ENCODE measurements at places on chromosomes 7 and 10. TPM values are rescaled to one million over a fixed set of nuclear protein-coding genes. Genes with fewer than 3 reads are reported as not detected.

Gene INMT
- total RNA-seq = 21.3 TPM

DNA sequence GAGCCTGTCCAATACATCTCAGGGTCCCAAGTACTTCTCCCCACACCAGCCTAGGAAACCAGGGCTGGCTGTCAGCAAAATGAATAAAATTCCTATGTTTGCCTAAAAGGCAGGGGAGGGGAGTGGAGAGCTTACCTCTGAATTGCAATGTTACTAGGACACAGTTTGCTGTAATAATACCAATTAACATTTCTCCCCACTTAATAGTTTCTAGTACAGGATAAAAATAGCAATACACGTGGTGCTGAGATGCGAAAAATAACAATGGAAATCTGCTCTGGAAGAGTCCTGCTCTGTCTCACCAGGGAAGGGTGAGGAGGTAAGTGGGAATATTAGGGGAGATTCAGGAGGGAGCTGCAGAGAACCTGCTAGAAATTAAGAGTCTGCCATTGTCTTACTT is 112.3 kb downstream of the PLXNA4 start:
- no peaks in the 10 kb centered on the region for H3K4me1 ChIP-seq
- H3K4me3 ChIP-seq = no peak overlapping the region
- H3K36me3 ChIP-seq = no peaks in the 10 kb centered on the region

- H3K4me1 ChIP-seq = no peaks in the 10 kb centered on the region
- no peaks in the 10 kb centered on the region for H3K27me3 ChIP-seq
- no peak for DNase-seq
- no peak overlapping the region for H3K4me3 ChIP-seq
- H3K36me3 ChIP-seq = no peaks in the 10 kb centered on the region
- no peak overlapping the region for H3K27ac ChIP-seq
Measured at GRCh38 chr7:115363916-115364315, 442.0 kb downstream of the MDFIC start.

Gene PNLIPRP3
- not detected for total RNA-seq

Gene GIMAP1
- 9.3 TPM for total RNA-seq

Gene UPP1
- 22.7 TPM for total RNA-seq

DNA sequence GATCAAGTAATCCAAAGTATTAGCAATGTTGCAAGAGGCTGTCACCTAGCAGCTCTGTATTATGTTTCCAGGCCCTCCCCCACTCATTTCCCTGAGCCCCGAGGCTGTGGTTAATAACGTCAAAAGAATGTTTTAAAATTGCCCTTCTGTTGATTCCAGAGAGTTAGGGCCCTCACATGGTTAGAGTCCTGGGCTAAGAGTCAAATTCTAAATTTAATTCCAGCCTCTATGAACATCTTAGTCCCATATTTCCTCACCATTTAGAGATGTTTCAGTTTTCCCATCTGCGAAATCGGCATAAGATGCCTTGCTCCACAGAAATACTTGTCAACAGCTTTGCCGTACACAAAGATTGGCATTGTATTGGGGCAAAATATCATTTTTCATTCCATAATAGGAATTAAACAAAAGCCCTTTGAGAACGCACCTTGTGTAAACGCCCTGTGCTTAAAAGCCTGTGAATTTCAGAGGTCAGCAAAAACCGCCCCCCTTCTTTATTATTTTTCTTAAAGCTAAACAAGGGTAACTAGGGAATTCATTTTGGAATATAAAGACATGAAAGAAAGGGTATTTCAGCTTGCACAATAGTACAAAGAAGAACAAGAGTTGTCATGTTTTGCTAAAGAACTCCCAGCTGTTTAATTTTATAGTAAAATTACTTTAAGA is 135.8 kb downstream of the ARID5B start:
- DNase-seq = no peak
- H3K4me1 ChIP-seq = peaks cover 32% of the 10 kb centered on the region
- H3K27me3 ChIP-seq = no peaks in the 10 kb centered on the region
- H3K36me3 ChIP-seq = no peaks in the 10 kb centered on the region

DNA sequence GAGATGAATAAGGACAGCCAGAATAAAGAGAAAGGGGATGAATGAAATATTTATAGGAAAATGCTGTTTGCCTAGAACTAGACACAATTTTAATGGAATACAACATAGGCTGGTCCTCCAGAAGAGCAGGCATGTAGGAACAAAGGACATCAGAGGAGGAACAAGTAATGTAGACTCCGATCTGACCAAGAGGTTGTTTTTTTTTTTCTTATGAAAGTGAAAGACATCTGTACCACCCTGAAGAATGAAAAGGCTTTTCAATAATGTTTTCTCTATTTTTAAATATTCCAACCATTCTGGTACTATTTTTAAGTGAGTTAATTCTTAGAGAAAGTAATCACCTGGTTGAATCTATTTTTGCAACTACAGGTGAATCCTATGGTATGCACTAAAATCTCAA is 136.9 kb upstream of the PTN start:
- DNase-seq = no peak
- H3K27ac ChIP-seq = no peak overlapping the region
- no peaks in the 10 kb centered on the region for H3K36me3 ChIP-seq
- no peaks in the 10 kb centered on the region for H3K27me3 ChIP-seq
- no peak overlapping the region for H3K4me3 ChIP-seq

Gene STEAP2
- total RNA-seq = 61.5 TPM

Gene THNSL1
- total RNA-seq = 2.1 TPM

Gene PIP
- not detected for total RNA-seq

Gene ASZ1
- not detected for total RNA-seq

Gene LIPJ
- 0.42 TPM for total RNA-seq

- no peak overlapping the region for H3K27ac ChIP-seq
- H3K36me3 ChIP-seq = no peaks in the 10 kb centered on the region
- no peak overlapping the region for H3K4me3 ChIP-seq
- no peaks in the 10 kb centered on the region for H3K27me3 ChIP-seq
- no peak for DNase-seq
Measured at GRCh38 chr7:115585015-115585718, 445.4 kb downstream of the TFEC start.

Gene CRYGN
- not detected for total RNA-seq

- no peak overlapping the region for H3K27ac ChIP-seq
- DNase-seq = no peak
- no peak overlapping the region for H3K4me3 ChIP-seq
- no peaks in the 10 kb centered on the region for H3K36me3 ChIP-seq
Measured at GRCh38 chr7:115406219-115406618, 484.3 kb downstream of the MDFIC start.

- H3K4me3 ChIP-seq = no peak overlapping the region
- no peak overlapping the region for H3K27ac ChIP-seq
- DNase-seq = no peak
- H3K36me3 ChIP-seq = no peaks in the 10 kb centered on the region
- no peaks in the 10 kb centered on the region for H3K27me3 ChIP-seq
Measured at GRCh38 chr7:70056363-70056762, 458.1 kb downstream of the AUTS2 start.

GRCh38 chr10:11450427-11450826 is 161.0 kb downstream of the USP6NL start:
- H3K4me3 ChIP-seq = no peak overlapping the region
- no peaks in the 10 kb centered on the region for H3K27me3 ChIP-seq
- no peaks in the 10 kb centered on the region for H3K4me1 ChIP-seq
- no peaks in the 10 kb centered on the region for H3K36me3 ChIP-seq
- no peak overlapping the region for H3K27ac ChIP-seq
- no peak for DNase-seq

DNA sequence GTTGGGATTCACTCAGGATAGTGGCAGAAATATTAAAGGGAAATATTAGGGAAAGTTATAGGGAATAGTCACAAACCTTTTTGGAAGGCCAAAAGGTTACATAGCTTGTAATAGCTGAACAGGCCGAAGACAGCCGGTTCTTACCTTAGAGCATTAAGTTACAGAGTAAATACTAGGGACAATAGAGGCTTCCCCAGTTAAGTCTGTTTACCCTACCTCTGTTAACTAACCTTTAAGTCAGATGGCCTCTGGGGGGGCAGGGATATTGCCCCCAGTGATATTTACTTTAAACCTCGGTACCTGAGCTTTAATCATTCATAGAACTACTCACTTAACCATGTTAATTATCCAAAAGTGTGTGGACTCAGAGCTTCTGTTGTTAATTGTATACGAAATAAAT is 7.4 kb downstream of the POLR1F start:
- H3K4me3 ChIP-seq = no peak overlapping the region
- H3K27ac ChIP-seq = no peak overlapping the region
- no peaks in the 10 kb centered on the region for H3K36me3 ChIP-seq
- H3K4me1 ChIP-seq = no peaks in the 10 kb centered on the region
- H3K27me3 ChIP-seq = no peaks in the 10 kb centered on the region

- H3K36me3 ChIP-seq = no peaks in the 10 kb centered on the region
- no peak overlapping the region for H3K27ac ChIP-seq
- H3K27me3 ChIP-seq = no peaks in the 10 kb centered on the region
- no peak overlapping the region for H3K4me3 ChIP-seq
Measured at GRCh38 chr7:50754684-50755083, 28.0 kb downstream of the GRB10 start.

DNA sequence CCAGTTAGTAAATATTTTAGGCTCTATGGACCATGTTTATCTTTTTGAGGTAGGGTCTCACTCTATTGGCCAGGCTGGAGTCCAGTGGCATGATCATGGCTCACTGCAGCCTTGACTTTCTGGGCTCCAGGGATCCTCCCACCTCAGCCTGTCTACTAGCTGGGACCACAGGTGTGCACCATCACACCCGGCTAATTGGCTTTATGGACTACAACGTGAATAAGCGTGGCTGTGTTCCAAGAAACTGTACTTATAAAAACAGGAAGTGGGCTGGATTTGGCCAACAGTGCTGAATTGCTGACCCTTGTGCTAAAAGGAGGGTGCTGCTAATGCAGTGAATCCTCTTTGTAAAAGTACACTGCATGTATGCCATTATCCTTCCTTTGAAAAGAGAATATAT is 111.7 kb upstream of the CDK13 start:
- H3K27ac ChIP-seq = no peak overlapping the region
- H3K4me1 ChIP-seq = no peaks in the 10 kb centered on the region
- DNase-seq = no peak
